ENCODE measurements at places on chromosomes 2 and 18.

DNA sequence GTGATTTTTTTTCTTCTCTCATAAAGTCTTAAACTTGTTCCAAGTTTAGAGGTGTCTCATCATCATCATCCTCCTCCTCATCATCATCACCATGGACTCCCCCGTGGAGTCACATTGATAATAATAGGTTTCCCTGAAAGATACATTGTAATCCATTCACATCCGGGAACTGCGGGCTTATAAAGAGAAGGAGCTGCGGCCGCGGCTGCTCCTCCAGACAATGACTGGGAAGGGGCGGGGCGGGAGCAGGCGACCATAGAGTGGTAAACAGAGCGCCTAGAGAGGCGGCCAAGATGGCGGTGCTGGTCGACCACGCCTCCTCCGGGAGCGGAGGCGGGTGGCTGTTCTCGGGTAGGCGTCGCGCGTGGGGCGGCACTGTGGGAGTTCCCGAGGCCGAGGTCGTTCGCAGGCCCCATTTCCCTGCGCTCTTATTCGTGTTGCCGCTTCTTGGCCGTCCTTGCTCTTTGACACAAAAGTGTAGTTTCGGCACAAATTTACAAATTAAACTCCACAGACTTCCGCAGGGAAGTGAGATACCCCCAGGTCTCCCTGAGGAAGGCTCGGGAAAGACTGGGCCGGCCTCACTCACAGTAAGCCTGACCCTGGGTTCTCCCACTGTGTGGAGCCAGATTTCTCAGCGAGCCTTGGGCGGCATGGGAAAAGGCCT is 1.8 kb upstream of the TCF4 start:
- DNase-seq: peak; percentile 95

DNA sequence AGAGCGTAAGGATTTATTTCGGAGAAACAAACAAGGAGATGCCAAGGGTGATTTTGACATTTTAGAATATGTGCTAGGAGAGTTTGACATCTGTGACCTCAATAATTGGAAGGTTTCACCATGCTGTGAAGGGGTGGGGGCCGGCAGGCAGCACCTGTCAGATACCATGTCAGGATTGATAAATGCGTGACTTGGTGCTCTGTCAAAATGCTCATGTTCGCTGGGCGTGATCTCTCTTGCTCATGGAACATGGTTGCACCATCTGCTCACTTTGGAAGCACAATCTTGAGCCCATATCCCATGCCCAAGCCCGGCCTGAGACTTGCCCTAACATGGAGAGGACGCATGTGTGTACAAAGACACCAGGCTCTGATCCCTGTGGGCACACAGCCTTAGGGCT is 347.6 kb downstream of the RNF144A start:
- no peak for DNase-seq

DNA sequence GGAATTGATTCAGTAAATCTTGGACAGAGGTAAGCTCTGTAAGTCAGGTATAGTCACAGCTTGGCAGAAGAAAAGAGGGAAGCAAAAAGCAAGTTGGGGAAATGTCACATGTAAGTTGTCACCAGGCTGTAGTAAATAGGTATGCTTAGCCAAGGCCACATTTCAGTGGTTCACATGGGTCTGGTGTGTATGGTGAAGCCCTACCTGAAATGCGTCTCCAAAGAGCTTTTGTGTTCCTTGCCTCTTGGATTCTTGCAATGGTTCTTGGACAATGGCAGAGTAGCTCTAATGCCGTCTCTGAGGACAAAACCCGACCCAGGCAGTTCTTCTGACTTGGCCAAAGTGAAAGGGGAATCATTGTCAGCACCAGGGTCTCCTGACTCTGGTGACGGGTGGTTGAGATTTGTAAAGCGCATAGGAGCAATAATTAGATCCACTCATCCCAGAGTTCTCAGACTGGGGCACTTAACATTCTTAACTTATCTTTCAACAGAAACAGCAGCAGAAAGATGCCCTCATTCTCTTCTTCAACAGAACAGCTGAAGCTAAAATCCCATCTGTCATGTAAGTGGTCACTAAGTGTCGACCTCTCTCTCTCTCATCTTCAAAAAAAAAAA is 34.4 kb upstream of the RPL37A start:
- DNase-seq: no peak

DNA sequence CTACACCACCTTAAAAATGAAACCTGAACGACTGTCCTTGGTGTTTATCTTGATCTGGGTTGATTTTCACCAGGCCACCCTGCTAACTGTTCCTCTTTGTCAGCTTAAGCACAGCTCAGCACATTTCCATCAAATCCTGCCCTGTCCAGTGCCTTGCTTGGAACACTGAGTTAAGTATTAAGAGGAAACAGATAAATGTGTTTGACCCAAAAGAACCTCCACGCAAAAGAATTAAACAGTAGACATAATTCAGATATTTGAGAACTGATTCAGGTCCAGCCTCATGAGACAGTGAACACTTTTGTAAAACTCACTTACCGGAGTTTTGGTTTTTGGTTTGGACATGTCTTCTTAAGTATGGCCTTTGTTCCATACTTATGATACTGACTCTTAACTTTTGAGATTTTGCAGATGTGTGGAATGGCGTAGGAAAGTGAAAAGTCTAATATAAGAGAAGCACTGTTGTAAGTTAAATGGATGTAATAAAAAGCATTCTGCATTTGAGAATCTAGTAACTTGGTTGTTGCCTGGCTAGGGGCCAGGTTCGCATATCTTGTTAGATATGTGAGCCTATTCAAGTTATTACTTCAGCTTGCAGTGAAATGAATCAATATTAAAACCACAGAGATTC is 88.9 kb upstream of the SERPINE2 start:
- DNase-seq: no peak

DNA sequence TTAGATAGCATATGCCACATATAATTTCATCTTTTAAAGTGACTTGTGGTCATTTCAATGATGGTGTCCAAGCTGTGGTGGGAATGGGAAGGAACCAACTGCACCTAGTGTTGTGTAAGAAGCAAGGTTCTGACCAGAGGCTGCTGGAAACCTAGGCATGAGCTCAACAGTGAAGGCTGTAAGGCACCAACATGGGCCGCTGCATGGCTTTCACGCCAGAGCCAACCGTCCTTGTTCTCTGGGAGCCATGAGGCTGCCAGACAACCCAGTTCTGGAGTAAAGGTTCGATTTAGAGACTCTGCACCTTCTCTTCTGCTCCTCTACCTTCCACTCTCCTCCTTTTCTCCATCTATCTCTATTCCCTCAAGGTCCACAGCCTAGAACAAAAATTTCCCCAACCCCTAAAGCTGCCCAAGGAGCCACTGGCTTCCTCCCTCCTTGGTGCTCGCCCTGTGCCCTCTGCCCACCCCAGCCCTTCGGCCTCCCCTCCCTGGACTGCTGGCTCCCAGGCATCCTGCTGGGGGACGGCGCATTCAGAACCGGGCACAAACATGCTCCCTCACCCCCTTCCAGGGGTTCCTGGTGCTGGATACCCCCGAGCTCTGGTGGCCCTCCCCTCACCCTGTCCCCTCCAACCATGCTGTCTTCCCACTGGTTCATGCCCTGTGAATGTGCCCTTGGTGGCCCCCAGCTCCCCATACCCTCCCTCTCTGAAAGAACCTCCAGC is 305.1 kb downstream of the CELF4 start:
- DNase-seq: no peak

DNA sequence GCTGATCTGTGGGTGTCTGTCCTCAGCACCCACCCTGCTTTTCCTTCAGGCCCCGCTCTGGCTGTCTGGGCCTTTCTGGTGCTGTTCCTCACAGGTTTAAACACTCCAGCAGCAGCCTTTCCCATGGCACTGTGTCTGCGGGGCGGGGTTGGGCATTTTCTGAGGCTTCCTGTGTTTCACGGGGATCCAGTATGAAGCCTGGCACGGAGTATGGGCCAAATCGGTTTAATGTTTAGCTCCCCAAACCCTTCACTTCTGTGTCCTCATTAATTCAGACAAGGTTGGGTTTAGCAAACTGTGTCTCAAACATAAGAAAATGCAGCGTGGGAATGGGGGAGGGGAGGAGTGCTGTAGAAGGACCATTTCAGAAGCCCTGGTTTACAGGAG is 44.9 kb downstream of the HPCAL1 start:
- DNase-seq: no peak

GRCh38 chr2:201883606-201884369 is 77.5 kb downstream of the CDK15 start:
- no peak for DNase-seq

- no peak for DNase-seq
Observed at GRCh38 chr18:64180617-64181016, 31.7 kb upstream of the LINC00305 start.

GRCh38 chr2:212832211-212833195 is 293.9 kb upstream of the ERBB4 start:
- DNase-seq: no peak

DNA sequence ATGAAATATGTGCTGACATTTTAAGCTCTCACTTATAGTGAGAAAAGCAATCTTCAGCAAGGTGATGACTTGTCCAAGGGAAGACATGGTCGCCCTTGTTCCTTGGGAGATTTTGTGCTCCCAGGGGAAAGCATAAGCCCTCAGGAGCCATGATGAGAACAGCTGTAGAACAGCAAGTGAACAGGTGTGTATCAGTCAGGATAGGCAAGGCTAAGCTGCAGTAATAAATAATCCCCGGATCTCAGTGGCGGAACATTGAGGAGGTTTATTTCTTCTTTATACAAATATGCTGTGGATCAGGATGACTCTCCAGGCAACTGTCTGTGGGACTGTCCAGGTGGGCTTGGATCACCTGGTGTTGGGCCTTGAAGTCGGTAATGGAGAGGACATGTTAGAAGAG is 103.1 kb downstream of the MSH2 start:
- no peak for DNase-seq

- DNase-seq: no peak
Observed at GRCh38 chr2:152410165-152410597, 75.2 kb downstream of the FMNL2 start.

DNA sequence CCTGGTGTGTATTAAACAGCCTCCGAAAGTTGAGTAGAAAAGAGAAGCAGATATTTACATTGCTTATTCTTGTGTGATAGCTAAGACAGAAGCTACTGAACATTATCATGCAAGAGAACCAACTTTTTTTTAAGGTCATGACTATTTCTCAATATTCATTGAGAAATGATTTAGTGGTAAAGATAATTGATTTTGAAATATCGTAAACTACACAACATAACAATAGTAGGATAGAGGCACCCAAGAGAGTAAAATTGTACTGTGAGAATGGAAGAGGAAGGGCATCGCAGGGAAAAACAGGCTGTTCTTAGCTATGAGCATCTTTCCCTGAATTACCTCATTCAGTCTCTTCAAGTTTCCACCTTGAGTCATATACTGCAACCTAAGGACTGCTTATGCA is 25.2 kb downstream of the HRH4 start:
- no peak for DNase-seq
